ENCODE measurements at places on chromosomes 3 and 15.

DNA sequence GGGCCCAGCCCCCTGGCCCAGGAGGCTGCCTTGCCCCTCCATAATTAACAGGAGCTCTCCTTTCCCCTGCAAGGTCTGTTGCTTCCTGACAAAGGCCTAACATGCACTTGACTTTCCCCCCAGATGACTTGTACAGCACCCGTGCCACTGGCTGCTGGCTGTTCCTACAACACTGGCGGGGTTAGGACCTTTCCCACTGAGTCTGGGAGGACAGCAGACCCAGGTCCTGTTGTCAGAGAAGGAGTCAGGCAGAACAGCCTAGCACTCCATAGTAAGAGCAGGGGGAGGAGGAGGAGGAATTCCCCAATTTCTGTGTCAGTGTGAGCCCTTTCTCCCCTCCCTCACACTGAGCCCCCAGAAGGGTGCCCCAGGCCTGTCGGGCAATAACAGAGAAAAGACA lies 99.2 kb downstream of the CORO2B start:
- DNase-seq, result no peak

- no peak for DNase-seq
Measured at GRCh38 chr3:122890720-122891220, 95.9 kb downstream of the SLC49A4 start.

GRCh38 chr3:181726351-181727330 lies 14.9 kb downstream of the SOX2 start:
- no peak for DNase-seq

DNA sequence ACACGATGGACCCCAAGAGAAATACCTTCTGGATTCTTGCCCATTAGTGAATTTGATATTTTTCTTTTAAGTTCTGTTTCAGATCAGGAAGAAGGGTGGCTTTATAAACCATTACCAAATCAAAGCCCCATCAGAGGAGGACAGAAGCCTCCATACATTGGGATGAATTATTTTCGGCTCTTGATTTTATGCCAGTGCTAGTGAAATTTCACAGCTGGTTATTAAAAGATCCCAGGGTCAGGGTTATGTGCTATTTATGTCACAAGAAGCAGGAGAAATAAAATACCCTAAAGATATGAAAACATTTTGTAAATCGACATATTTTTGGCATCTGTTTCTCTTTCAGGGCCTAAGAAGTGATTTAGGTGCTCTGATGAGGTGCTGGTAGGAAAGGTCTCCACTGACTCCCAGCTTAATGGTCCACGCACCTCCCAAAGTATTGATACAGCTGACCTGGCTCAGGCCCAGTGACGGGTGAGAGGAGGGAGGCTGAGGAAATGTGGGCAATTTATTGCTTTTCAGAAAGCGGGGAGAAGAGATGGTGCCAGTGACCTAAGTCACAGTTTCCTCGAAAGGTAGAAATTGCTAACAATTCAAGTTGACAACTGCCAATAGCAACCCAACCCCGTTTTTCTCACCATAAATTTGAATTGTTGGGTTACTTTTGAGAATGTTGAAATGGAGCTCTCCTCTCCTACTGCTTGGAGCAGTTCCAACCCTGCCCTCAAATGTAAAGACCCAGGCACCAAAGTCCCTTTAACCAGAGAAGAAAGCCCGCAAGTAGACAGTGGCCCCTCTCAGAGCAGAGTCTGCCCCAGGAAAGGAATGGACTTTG lies 315.6 kb upstream of the NR2E3 start:
- DNase-seq, result no peak

- no peak for DNase-seq
Measured at GRCh38 chr15:101024073-101024695, 105.0 kb downstream of the LRRK1 start.

DNA sequence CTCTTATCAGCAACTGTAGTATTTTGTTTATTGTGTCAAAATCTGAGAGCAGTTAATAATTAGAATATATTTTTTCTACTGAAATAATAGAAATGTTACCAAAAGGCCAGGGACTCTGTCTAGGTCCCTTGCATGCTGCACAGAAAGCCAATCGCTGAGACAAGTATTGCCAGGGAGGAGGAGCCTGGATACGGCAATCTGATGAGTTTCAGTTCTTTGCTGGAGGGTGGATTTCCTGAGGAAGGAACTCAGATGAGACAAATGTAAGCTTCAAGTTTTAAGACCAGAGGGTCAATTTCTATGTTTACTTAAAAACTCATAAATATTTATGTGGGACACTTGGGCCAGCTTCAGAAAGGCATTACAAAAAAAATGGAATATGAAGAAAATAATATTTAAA lies 252.2 kb downstream of the GABRG3 start:
- DNase-seq, result no peak

GRCh38 chr15:94582368-94582767 lies 351.0 kb downstream of the MCTP2 start:
- DNase-seq, result no peak

- DNase-seq, result no peak
Measured at GRCh38 chr3:118742760-118743159, 291.9 kb downstream of the IGSF11 start.

Data from stimulated activated CD4-positive, alpha-beta T cell treated with anti-CD3 and anti-CD28 coated beads, Interleukin-1b, Interleukin-23, amount 100 ng/mL, for 1 hour (primary cell).